ENCODE measurements at places on chromosomes 3 and 15. TPM values are rescaled to one million over a fixed set of nuclear protein-coding genes. Genes with fewer than 3 reads are reported as not detected.
A peak's percentile ranks its signal among the peaks of the same experiment; 100 is the strongest.

The TMOD2 gene
- polyA plus RNA-seq: 2.8 TPM

The SATB1 gene
- 101 TPM for polyA plus RNA-seq

The RYR3 gene
- polyA plus RNA-seq: 0.11 TPM

The SEC22C gene
- 70.3 TPM for polyA plus RNA-seq

The PLA2G4B gene
- 1.5 TPM for polyA plus RNA-seq

The EXD1 gene
- not detected for polyA plus RNA-seq

The SLITRK3 gene
- not detected for polyA plus RNA-seq

DNA sequence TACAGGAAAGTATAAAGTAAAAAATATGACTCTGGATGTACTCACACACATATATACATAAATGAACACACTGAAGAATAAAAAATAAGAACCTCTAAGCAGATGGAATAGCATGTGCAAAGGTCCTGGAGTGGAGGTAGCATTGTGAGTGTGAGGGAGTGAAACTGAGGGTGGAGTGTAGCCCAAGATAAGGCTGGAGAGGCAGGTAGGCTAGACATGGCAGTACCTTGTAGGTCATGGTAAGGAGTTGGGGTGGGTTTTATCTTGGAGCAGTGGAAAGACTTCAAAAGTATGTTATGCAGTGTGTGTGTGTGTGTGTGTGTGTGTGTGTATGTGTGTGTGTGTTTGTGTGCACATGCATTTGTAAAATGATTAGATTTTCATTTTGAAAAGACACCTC is 49.5 kb downstream of the TLNRD1 start:
- no peak overlapping the region for H3K27ac ChIP-seq
- no peak for DNase-seq
- H3K4me1 ChIP-seq: no peaks in the 10 kb centered on the region

DNA sequence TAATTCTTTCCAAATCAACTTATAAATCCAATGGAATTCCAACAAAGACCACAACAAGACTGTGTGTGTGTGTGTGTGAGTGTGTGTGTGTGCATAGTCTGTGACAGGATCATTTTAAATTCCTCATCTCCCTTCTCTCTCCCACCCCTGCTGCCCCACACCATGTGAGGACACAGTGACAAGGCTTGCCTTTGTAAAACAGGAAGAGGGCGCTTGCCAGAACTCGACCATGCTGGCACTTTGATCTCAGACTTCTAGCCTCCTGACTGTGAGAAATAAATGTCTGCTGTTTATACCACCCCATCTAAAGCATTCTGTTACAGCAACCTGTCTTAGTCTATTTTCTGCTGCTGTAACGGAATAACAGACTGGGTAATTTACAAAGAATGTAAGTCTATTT is 99.1 kb downstream of the NSMCE3 start:
- DNase-seq: no peak
- no peak overlapping the region for H3K4me3 ChIP-seq

DNA sequence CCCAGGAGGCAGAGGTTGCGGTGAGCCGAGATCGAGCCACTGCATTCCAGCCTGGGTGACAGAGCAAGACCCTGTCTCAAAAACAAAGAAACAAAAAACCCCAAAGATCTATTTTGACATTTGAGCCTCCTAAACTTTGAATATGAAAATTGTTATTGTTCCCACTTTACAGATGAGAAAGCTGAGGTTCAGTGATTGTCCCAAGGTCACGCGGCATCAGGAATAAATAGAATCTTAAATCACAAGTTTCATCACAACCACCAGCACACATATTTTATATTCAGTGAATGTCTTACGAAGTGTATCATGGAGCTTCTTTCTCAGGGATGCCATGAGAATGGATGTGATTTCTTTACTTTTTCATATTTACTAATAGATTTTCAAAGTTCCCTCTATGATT is 5.3 kb upstream of the LRIG1 start:
- no peak overlapping the region for H3K27ac ChIP-seq
- no peak overlapping the region for H3K4me3 ChIP-seq
- no peaks in the 10 kb centered on the region for H3K36me3 ChIP-seq
- H3K27me3 ChIP-seq: no peaks in the 10 kb centered on the region

DNA sequence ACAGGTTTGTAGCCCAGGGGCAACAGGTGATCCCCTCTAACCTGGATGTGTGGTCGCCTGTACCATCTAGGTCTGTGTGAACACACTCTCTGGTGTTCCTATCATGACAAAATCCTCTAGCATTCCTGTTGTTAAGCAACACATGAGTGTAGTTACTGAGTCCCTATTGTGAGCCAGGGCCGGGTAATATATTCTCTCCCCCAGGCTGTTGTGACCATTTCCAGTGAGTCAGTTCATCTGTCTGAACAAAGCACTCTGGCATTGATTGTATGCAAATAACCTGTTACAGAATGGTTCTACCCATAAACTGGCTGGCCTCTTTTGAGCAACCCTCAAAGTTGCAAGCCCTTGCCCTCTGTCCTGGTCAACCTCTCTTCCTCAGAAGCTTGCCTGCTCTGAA is 2.6 kb upstream of the FLNB start:
- H3K27me3 ChIP-seq: no peaks in the 10 kb centered on the region
- no peaks in the 10 kb centered on the region for H3K36me3 ChIP-seq
- no peak overlapping the region for H3K4me3 ChIP-seq
- H3K4me1 ChIP-seq: peaks cover 19% of the 10 kb centered on the region

- no peaks in the 10 kb centered on the region for H3K36me3 ChIP-seq
- no peak overlapping the region for H3K4me3 ChIP-seq
- H3K4me1 ChIP-seq: no peaks in the 10 kb centered on the region
- H3K27ac ChIP-seq: no peak overlapping the region
Measured at GRCh38 chr3:190036631-190037030, 84.1 kb downstream of the P3H2 start.

- no peak for DNase-seq
- no peaks in the 10 kb centered on the region for H3K27me3 ChIP-seq
- no peaks in the 10 kb centered on the region for H3K36me3 ChIP-seq
- H3K4me3 ChIP-seq: peak overlapping the region; percentile 42
Measured at GRCh38 chr15:90869601-90870353, 1.4 kb downstream of the FURIN start.

GRCh38 chr3:140910860-140911259 is 30.8 kb upstream of the SLC25A36 start:
- H3K36me3 ChIP-seq: no peaks in the 10 kb centered on the region
- H3K27ac ChIP-seq: no peak overlapping the region

DNA sequence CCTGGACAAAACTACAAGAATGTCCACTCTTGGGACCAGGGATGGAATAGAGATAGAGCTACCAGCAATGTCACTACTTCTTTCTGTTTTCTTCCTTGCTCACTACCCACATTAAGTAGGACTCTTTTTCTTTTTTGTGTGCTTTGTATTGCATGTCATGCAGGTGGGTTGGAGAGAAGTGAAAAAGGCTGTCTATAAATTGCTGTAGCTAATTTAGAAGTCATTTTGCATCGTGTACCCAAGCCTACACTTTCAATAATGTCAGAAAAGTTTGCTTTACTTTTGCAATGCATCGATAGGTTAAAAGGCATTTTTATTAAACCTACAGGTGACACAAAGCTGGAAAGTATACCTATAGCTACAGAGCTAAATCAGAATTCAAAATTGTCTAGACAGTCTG is 58.9 kb downstream of the GTF2E1 start:
- no peak overlapping the region for H3K27ac ChIP-seq
- no peaks in the 10 kb centered on the region for H3K36me3 ChIP-seq
- DNase-seq: no peak
- H3K4me1 ChIP-seq: no peaks in the 10 kb centered on the region

DNA sequence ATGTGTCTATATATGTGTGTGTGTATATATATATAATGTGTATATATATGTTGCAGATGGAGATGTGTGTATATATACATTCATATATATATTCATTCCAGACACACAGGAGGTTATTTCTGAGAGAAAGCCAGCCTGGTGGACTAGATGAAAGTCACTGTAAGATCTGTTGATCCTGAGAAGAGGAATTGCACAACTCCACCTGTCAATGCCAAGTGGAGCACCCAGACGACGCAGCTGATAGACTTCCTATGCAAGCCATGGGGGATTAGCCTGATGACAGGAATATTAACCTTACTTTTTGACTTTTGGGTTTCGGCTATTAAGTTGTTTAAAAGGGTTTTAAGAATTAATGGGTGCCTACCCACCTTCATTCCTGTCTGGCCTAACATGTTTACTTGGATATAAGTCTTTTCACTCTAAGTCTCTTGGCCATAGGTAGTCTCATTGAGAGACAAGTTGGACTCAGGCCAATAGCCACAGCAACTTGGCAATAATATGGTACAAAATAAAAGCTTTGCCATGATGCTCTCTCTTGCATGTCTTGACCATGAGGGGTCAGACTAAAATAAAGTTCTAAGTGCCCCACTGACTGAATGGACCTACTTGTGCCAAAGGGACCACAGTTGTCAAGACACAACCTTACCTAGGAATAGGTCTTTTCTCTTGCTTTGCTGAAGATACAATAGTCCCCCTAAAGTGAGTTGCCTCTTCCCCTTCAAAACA is 35.9 kb upstream of the GOLGA6L2 start:
- no peaks in the 10 kb centered on the region for H3K36me3 ChIP-seq
- DNase-seq: no peak
- no peaks in the 10 kb centered on the region for H3K4me1 ChIP-seq
- no peaks in the 10 kb centered on the region for H3K27me3 ChIP-seq
- H3K4me3 ChIP-seq: no peak overlapping the region
- no peak overlapping the region for H3K27ac ChIP-seq

GRCh38 chr3:159627229-159627628 is 361.4 kb upstream of the IL12A start:
- no peaks in the 10 kb centered on the region for H3K36me3 ChIP-seq
- no peak overlapping the region for H3K27ac ChIP-seq
- H3K4me1 ChIP-seq: no peaks in the 10 kb centered on the region
- H3K4me3 ChIP-seq: no peak overlapping the region
- no peaks in the 10 kb centered on the region for H3K27me3 ChIP-seq
- no peak for DNase-seq
